ENCODE measurements at places on chromosomes 1 and 21.
A peak's percentile ranks its signal among the peaks of the same experiment; 100 is the strongest.

GRCh38 chr1:161044535-161044907 lies 1.3 kb downstream of the USF1 start:
- DNase-seq = peak; percentile 32

GRCh38 chr1:220426989-220427388 lies 100.9 kb upstream of the MARK1 start:
- DNase-seq = no peak

DNA sequence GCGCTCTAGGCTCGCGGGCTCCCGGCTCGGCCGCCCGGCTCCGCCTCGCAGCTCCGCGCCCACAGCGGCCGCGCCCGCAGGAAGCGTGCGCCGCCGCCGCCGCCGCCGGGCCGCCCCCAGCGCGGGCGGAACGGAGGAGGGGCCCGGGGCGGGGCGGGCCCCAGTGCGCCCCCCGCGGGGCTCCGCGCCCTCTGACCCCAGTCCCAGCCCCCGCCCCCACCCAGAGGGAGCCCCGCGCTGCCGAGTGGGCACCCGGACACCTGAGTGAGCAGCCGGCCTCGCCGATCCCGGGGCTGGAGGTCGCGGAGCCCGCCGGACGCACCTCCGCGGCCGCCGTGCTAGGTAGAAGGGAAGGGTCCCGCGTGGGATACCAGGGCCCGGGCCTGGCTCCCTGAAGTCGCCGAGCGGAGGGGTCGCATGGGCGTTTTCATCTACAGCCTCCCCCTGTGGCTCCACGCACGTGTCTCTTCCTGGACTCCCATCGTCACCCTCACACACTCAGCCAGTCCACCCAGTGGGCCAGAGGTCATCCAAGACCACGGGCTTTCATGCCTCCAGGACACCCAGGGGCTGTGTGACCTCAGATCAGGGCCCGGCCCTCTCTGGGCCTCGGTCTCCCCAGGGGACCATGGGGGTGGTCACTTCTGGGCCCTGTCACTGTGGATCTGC lies at the start of gene SDC3:
Gene SDC3 (minus strand): TSS at position 63 of the 669 bp plus-strand sequence. CDS start 172 bp downstream, outside the sequence.
- DNase-seq = peak; percentile 89

DNA sequence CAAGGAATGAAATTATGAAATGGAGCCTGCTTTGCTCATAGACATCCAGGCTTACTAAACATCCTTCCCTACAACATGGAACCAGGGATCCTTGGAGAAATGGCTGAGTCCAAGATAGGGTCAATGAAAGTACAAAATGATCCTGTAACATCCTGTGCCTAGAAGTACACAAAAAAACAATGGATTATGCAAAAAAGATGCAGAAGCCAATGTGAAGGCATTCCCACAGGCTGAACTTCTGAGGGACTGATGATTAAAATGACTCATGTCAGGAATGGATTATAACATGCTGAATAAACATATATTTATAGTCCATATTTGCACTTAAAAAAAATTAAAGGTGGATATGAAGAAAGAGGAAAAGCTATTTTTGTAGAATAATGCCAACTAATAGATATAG lies 10.4 kb upstream of the HOOK1 start:
- no peak for DNase-seq

DNA sequence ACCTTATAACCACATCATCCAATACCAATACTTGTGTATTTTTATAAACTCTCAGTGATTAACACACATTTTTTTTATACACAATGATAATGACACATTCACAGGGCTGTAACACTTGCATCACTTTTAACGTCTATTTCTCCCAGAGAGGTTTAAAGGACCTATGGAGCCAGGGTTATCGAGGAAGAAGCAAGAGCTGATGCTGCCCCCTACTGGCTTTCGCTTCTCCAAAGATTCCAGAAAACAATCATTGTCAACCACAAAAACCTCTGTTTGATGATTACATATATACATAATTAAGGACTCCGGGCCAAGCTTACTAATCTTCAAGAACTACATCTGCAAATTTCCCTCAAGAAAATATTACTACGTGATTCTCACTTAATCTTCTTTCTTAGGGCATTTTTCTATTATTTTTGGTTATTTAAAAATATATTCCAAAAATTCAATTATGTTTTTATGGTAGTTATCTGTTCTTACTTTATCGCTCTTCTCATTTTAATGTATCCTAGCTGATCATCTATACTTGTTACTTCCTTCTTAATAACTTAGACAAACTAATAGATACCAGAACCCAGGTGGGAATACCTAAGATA lies 214.5 kb downstream of the VAV3 start:
- DNase-seq = peak; percentile 64

DNA sequence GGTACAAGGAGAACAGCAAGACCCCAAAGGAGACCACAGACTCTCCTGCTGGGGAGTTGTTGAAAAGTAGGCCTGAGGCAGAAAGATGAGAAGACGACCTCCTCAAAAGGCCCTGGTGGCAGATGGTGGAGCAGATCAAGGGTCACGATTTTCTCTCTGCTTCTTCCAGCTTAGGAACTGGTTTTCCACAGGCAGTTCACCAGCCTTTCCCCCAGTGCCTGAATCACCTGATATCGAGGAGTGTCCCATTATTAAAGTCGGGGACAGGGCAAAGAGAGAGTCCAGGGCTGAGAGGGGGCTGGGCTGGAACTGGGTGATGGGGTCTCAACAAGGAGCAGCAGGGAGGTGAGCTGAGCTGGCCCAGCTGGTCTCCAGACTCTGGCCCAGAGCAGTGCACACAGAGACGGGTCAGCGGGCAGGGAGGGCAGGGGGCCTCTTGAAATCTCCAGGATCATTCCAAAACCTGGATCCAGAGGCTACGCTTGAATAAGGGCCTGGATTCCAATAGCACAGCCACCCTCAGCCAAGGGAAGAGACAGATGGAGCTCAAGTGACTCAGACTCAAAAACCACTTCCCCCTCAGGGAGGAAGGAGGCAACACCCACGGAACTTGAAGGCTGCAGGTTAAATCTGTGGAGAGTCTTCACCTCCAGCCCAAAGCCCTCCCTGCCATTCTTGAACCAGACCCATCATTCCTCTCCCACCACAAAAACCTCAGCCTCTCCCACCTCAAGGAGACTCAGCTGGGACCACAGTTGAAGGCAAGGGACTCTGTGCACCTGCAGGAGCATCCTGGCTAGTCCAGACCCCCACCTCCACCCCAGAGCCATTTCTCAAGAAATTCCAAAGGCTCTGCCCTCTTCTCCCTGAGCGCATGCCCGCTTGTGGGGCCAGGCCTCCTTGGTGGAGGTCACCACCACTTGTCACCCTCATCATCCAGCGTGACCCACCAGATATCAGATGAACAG lies at the start of gene S100A5:
Gene S100A5 (minus strand): TSS at position 541 of the 968 bp plus-strand sequence. CDS start 743 bp downstream, outside the sequence.
- peak; percentile 59 for DNase-seq

DNA sequence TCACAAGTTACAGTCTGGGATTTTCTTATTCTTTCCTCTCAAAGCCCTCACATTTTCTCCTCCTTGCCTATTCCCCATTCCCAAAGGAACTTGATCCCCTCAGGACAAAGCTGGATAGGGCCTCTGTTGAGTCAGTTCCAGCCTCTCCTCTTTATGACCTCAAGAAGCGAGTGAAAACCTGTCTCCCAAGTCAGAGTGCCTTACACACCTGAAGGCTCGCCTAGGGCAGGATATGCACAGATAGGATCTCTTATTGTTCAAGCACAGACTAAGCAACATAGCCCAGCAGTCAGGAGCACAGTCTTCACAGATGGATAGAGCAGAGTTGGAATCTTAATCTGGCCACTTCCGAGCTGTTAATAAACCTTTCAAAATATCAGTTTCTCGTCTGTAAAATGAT lies 60.8 kb upstream of the PRRC2C start:
- no peak for DNase-seq

- DNase-seq = no peak
These were observed 500 bp upstream of the PEA15 start for GRCh38 chr1:160204526-160205241.

DNA sequence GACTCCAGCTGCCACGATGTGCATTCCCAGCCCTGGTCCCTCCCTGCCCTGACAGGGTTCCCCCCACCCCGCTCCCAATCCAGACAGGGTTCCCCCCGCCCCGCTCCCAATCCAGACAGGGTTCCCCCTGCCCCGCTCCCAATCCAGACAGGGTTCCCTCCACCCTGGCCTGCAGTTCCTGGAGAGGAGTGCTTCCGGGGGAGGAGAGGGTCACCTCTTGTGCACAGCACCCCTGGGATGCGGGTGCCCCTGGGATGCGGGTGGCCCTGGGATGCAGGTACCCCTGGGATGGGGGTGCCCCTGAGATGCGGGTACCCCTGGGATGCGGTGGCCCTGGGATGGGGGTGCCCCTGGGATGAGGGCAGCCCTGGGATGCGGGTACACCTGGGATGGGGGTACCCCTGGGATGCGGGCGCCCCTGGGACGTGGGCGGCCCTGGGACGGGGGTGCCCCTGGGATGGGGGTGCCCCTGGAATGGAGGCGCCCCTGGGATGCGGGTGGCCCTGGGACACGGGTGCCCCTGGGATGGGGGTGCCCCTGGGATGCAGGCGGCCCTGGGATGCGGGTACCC lies 36.7 kb upstream of the SLC19A1 start:
- DNase-seq = no peak

GRCh38 chr21:18006691-18007090 lies 187.5 kb upstream of the C21orf91 start:
- no peak for DNase-seq

DNA sequence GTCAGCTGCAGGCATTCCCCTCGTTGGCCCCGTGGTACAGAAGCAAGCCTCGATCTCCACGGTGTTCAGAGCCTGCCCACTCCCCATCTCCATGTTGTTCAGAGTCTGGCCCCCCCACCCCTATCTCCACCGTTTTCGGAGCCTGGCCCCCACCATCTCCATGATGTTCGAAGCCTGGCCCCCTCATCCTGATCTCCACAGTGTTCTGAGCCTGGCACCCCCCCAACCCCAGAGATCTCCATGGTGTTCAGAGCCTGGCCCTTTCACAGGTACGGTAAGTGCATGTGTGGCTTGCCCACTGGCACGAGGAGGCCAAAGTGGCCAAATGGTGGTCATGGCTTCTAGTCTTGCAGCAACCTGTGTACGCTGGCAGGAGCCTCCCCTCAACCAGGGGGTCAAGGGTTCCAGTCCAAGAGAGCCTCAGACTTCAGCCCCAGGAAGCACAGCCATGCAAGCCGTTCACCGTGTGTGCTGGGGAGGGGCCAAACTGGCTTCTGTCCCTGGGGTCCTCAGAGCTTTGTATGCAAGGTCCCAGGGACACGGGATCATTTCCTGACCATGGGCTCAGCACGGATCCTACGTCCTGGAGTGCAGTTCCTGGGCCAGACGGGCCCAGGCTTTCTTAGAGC lies 13.3 kb upstream of the PCBP3 start:
- DNase-seq = no peak

GRCh38 chr21:27225151-27225550 lies 258.3 kb upstream of the ADAMTS5 start:
- peak; percentile 14 for DNase-seq

- no peak for DNase-seq
These were observed 65.3 kb upstream of the ZNF326 start for GRCh38 chr1:89929467-89930063.

- DNase-seq = peak; percentile 12
These were observed 77.5 kb downstream of the MAST2 start for GRCh38 chr1:45880930-45881329.

DNA sequence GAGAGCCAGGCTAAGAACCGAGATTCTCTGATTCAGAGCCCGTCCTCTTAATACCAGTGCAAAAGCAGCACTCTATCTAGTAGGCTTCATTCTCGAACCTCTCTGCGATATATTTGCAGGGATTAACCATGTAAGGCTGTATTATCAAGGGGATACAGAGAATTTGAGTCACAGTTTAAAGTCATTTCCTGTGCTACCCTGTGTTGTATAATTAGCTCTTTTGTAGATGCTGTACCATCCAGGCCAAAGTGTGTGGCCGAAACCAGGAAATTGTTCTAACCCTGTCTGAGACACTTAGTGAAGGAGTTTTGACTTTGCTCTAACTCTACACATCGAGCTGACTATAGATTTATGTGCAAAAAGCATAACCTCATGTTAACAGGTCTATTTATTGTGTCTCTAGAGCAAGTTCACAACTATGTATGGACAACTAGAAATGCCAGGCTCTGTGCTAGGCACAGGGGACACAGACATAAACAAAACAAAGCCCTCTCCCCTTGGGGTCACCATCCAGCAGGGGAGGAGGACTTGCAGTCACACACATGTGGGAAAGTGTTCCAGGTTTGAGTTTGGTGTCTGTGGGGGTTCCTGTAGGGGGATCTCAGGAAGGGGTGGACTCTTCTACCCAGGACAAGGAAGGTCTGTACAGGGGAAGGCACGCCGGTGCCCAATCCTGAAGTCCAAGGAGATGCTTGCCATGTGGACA lies 182.2 kb downstream of the DHRS3 start:
- DNase-seq = no peak

DNA sequence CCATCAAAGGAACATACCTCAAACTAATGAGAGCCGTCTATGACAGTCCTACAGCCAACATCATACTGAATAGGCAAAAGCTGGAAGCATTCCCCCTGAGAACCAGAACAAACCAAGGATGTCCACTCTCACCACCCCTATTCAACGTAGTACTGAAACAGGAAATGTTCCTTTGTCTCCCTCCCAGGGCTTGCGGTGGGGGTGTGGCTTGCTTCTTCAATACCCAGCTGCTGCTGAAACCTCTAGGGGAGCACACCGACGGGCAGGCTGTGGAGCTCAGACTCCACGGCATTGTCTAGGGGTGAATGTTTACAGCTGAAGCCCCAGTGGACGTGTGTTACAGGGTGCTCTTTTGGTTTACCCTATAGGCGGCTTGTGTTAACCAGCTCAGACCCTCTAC lies 30.5 kb upstream of the B3GALT2 start:
- DNase-seq = no peak

GRCh38 chr1:222224636-222225315 lies 323.1 kb downstream of the HHIPL2 start:
- DNase-seq = no peak

GRCh38 chr21:32653326-32653901 lies 41.2 kb upstream of the CFAP298 start:
- peak; percentile 40 for DNase-seq

- no peak for DNase-seq
These were observed 176.0 kb downstream of the ATP6V1G3 start for GRCh38 chr1:198364471-198364870.

- DNase-seq = no peak
These were observed 20.6 kb upstream of the PRELP start for GRCh38 chr1:203454986-203455471.

DNA sequence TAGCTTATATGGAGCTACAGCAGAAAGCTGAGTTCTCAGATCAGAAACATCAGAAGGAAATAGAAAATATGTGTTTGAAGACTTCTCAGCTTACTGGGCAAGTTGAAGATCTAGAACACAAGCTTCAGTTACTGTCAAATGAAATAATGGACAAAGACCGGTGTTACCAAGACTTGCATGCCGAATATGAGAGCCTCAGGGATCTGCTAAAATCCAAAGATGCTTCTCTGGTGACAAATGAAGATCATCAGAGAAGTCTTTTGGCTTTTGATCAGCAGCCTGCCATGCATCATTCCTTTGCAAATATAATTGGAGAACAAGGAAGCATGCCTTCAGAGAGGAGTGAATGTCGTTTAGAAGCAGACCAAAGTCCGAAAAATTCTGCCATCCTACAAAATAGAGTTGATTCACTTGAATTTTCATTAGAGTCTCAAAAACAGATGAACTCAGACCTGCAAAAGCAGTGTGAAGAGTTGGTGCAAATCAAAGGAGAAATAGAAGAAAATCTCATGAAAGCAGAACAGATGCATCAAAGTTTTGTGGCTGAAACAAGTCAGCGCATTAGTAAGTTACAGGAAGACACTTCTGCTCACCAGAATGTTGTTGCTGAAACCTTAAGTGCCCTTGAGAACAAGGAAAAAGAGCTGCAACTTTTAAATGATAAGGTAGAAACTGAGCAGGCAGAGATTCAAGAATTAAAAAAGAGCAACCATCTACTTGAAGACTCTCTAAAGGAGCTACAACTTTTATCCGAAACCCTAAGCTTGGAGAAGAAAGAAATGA lies 37.6 kb downstream of the CENPF start:
- peak; percentile 28 for DNase-seq

GRCh38 chr1:110208916-110209645 lies 1.0 kb upstream of the KCNC4 start:
- no peak for DNase-seq
